Colonic mucosa (tissue), 4 donors: ENCODE measurements at places on chromosomes 16 and 17. TPM values are rescaled to one million over a fixed set of nuclear protein-coding genes. Genes with fewer than 3 reads are reported as not detected.
A peak's percentile ranks its signal among the peaks of the same experiment; 100 is the strongest.

GRCh38 chr17:9217151-9218056, 196.1 kb downstream of the NTN1 start:
- H3K36me3 ChIP-seq = no peaks in the 10 kb centered on the region
- no peak overlapping the region for H3K4me3 ChIP-seq
- no peaks in the 10 kb centered on the region for H3K27me3 ChIP-seq
- DNase-seq = no peak
- peak overlapping the region; percentile 27 for H3K27ac ChIP-seq

DNA sequence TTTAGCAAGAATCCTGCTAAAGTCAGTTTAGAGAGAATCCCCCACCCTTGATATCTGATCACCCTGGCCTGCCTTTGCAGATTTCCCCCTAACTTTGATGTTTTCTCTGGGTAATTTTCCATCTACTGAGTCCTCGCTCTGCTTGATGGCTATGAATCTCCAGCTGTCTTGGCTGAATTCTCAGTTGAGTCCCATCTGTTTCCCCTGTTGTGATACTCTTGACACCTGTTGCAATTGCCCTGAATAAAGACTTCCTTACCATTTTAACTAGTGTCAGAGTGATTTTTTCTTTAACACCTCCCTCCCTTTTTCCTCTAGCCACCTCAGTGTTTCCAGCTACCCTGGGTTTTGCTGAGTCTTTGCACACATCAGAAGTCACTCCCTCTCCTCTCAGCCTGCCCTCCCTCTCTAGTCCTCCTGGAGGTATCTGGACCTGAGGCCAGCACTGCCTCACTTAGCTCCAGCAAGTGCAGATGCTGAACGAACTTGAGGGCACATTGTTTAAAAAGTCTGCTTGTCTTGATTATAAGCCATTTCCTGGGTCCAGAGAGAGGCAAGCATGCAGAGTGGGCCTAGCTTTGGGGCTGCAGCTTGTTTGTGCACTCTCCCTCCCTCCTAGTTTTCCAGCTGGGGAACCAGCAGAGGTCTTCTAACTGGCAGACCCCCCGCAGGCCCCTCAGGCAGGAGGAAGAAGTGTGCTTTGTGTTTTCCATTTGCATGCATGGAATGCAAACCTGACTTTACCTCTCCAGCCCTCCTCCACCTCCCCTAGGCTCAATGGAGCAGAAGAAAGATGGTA, 33.2 kb downstream of the SPACA3 start:
- no peaks in the 10 kb centered on the region for H3K27me3 ChIP-seq
- no peak overlapping the region for H3K27ac ChIP-seq
- H3K36me3 ChIP-seq = no peaks in the 10 kb centered on the region
- DNase-seq = no peak
- H3K4me1 ChIP-seq = no peaks in the 10 kb centered on the region
- H3K4me3 ChIP-seq = no peak overlapping the region

The OR4D2 gene
- not detected for total RNA-seq

- no peak overlapping the region for H3K27ac ChIP-seq
- H3K27me3 ChIP-seq = no peaks in the 10 kb centered on the region
- H3K4me3 ChIP-seq = no peak overlapping the region
- DNase-seq = no peak
- H3K4me1 ChIP-seq = no peaks in the 10 kb centered on the region
These were observed 25.3 kb downstream of the VWA3A start for GRCh38 chr16:22117609-22118008.

DNA sequence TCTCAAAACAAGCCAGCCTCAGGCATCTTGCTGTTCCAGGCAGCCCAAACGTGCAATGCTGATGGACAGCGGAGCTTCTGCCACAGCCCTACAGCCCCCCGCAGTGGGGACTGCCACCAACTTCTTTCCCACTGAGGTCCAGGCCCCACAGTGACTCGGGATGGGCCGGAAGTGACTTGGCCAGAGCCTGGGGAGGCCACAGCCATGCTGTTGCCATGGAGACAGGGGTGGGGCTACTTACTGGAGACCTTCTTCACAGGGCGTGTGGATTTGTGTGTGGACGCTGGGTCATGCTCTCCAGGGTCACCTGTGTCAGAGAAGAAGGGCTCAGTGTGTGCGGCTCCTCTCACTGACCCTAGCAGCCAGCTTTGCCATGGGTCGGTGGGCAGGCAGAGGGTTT, 15.0 kb downstream of the TRIM25 start:
- peak; percentile 47 for DNase-seq
- H3K27ac ChIP-seq = no peak overlapping the region
- H3K4me1 ChIP-seq = no peaks in the 10 kb centered on the region
- no peak overlapping the region for H3K4me3 ChIP-seq
- H3K27me3 ChIP-seq = no peaks in the 10 kb centered on the region

DNA sequence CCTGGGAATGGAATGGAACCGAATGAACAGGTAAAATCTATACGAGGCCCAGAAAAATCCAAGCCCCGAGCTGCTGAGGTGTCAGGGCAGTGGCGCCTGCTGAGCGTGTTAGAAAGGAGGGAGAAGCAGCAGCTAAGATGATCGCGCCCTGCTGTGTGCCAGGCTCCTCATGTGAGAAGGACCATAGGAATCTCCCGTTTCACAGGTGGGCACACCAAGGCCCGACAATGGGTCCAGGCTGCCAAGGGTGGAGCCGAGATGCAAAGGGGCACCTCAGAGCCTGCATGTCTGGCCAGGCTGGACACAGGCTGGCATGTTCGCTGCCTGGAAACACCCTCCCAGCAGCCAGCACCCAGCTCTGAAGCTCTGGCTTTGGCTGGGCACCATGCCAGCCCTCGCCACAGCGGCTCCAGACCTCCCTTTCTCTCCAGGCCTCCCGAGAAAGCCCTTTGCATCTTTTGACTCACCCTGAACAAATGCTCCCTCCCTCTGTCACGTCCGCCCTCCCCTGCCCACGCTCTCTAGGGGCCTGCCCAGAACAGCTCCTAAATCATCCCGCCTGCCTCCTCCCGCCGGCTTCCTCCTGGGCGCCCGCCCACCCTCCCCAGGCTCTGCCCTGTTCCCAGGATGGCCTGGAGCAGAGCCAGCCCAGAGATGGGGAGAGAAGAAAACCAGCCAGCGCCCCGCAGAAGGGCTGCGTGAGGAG, 217.8 kb upstream of the GSE1 start:
- H3K27me3 ChIP-seq = no peaks in the 10 kb centered on the region
- no peak overlapping the region for H3K4me3 ChIP-seq
- peak; percentile 66 for DNase-seq

DNA sequence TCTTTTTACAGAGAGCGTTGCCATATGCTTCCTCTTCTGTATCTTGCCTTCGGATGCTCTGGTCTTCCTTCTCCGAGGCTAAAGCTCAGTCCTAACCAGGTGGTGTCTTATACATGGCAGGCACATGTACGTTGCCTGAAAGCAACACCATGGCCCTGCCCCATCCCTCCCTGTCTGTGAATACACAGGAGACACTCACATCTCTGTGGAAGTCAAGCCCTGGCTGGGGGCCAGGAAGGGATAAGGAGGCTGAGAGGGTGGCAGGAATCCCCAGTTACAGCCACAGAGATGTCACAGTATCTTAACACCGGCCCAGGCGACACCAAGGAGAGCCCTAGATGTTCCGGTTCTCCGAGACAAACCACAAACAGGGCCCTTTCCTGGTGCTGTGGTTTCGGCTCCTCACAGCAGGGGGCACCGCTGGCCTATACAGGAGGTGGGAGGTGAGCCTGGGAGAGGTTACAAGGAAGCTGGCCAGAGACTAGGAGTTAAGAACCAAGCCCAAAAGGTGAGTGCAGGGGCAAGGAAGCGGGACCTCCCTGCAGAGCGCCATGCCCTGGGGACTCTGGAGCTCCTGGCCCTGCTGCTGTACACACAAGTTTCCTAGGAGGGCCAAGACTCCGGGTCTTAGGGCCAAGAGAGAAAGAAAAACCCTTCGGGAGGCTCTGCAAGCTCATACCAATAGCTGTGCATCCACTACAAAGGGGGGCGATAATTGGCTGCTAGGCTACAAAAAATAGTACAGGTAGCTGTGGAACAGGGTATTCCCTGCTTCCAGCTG, 41.7 kb downstream of the SRL start:
- no peaks in the 10 kb centered on the region for H3K27me3 ChIP-seq
- DNase-seq = peak; percentile 84
- no peaks in the 10 kb centered on the region for H3K4me1 ChIP-seq
- no peak overlapping the region for H3K27ac ChIP-seq
- H3K36me3 ChIP-seq = no peaks in the 10 kb centered on the region

The SMIM36 gene
- total RNA-seq = not detected

The FBXO31 gene
- 52.3 TPM for total RNA-seq

The PRDM7 gene
- total RNA-seq = not detected

DNA sequence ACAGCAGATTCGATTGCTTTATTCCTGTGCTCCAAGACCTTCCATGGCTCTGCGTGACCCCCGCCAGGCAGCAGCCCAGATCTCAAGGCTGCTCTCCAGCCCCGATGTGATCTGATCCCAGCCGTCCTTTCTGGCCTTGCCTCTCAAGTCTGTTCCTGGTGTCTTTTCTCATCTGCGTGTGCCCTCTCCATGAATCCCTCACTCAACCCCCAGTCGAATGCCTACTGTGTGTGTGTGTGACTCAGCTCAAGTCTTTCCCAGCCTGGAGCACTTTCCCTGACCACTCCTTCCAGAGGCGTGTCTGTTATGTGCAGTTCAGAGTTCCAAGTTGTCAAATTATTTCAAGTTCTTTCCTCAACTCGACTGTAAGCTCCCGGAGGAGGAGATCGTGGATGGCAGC, 64.0 kb downstream of the MRM1 start:
- peak; percentile 40 for DNase-seq
- H3K4me1 ChIP-seq = no peaks in the 10 kb centered on the region
- H3K36me3 ChIP-seq = no peaks in the 10 kb centered on the region
- no peaks in the 10 kb centered on the region for H3K27me3 ChIP-seq

The CORO6 gene
- total RNA-seq = 2.5 TPM

DNA sequence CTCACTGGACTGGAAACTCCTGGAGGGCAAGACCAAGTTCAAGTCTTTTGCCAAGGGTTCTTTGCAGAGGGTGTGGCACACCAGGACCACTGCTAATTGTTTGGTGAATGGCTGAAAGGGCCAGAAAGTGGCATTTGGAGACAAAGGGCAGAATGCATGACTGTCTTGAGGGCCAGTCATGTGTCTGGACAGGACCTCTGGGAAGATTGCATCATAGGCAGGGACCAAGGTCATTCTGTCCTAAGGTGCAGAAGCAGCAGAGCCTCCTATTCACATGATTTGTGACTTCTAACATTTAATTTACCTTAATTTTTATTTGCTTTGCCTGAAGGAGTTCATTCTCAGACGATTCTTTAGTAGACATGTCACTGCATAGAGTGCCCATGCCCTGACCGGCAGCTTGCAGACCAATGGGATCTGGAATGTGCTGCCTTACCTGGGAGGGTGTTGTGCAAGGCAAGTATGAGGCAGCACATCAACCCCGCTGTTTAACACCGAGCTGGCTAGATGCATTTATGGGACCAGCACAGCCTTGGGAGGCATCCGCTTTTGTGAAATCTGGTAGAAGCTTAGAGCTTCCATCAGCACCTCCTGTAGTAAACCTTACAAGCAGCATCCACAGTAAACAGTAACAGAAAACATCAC, 62.3 kb upstream of the MAF start:
- no peak overlapping the region for H3K4me3 ChIP-seq
- H3K27me3 ChIP-seq = no peaks in the 10 kb centered on the region
- H3K4me1 ChIP-seq = no peaks in the 10 kb centered on the region
- H3K27ac ChIP-seq = no peak overlapping the region
- no peak for DNase-seq

DNA sequence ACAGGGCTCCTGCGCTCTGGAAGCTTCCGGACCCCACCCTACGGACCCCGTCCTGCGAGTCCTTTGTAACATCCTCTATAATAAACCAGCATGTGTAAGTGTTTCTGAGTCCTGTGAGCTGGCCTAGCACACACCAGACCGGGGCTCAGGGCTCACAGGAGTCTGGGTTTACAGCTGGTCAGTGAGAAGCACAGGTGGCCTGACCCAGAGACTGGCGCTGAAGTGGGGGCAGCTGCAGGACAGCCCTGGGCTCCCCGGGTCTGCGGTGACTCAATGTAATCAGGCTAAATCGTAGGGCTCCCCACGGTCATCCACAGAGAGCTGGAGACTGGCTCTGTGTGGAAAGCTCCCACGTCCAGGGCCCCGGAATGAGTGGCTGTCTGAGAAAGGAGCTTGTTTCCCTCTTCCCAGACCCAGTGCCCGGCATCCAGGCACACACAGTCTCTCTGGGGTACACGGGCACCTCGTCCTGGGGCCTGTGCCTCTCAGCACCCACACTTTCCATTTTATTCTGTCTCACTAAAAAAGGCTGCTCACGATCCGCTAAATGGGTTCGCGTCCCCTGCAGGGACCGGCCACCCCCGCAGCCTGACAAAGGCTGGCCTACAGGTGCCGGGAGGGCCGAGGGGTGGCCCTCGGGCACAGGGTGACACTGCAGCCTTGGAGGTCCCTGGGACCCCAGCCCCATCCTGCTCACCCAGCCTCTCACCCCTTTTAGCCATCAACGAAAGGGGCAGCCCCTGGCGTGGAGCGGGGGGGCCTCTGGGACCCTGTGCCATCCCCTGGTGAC, 18.9 kb upstream of the CBFA2T3 start:
- no peak overlapping the region for H3K27ac ChIP-seq
- H3K36me3 ChIP-seq = no peaks in the 10 kb centered on the region
- H3K4me3 ChIP-seq = no peak overlapping the region
- H3K4me1 ChIP-seq = no peaks in the 10 kb centered on the region
- H3K27me3 ChIP-seq = peaks cover 6% of the 10 kb centered on the region
- no peak for DNase-seq

DNA sequence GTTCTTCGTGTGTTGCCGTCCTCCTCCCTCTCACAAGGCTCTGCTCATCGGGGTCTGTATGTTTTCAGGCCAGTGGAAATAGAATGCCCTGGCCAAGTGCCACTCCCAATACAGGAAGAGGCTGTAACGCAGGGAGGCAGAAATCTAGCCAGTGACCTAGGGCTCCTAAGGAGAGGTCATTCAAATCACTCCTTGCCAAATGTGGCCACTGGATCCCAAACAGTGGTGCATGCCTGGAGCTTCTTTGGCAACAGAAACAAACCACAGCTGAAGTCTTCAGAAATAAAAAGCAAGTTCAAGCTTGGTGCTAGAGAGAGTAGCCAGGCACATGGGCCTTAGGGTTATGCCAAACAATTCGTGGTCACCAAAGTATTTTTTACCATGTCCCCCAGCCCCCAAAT, 66.1 kb downstream of the SMG6 start:
- H3K4me1 ChIP-seq = no peaks in the 10 kb centered on the region
- H3K27ac ChIP-seq = peak overlapping the region; percentile 51
- H3K27me3 ChIP-seq = no peaks in the 10 kb centered on the region
- H3K4me3 ChIP-seq = no peak overlapping the region
